ENCODE measurements at places on chromosomes 4 and X. TPM values are rescaled to one million over a fixed set of nuclear protein-coding genes. Genes with fewer than 3 reads are reported as not detected.

The PAGE4 gene
- polyA plus RNA-seq, result 5.4 TPM

The DCAF8L2 gene
- polyA plus RNA-seq, result not detected

- H3K36me3 ChIP-seq, result no peaks in the 10 kb centered on the region
- peak within 1 kb of the TSS; percentile 15 for H3K4me3 ChIP-seq
- DNase-seq, result no peak
- H3K27ac ChIP-seq, result no peak within 1 kb of the TSS
- H3K27me3 ChIP-seq, result peaks cover 8% of the 10 kb centered on the region
Measured at GRCh38 chrX:48683411-48683982, at the start of gene WAS. TSS of gene WAS (plus strand) at chrX:48683799. CDS start at chrX:48683854, 55 bp downstream.

DNA sequence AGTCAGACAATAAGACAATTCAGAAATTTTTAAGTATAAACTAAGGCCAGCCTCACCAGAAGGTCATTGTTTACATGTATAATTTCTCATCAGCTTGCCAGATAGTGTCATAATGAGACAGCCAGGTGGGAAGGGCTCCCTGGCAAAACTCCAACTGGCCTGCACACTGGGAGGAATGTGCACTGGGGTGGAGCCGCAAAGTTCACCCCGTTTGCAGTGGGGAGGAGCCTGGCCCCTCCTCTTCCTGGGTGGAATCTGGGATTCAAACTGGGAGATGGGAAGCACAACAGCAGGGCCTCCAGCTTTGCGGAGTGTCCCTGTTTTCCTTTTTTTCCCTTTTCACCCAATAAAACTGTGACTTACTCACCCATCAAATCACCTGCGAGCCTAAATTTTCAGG lies 329.9 kb downstream of the SMARCA1 start:
- DNase-seq, result no peak
- no peaks in the 10 kb centered on the region for H3K36me3 ChIP-seq
- H3K27ac ChIP-seq, result no peak overlapping the region

DNA sequence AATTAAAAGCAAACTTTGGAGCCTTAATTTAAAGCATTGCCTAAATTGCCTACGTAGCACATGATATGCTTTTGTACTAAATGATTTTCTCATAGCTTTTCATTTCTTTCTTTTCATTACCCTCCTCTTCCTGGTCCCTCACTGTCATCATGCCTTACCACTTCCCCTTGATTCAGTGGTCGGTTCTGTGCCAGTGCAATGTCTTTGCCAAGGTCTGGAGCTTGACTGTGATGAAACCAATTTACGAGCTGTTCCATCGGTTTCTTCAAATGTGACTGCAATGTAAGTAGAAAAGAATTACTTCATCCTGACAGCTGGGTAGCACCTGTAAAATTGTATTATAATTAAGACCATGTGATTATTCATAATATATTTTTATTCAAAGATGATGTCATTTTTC lies 72.5 kb downstream of the C4orf46 start:
- H3K27ac ChIP-seq, result no peak overlapping the region
- DNase-seq, result no peak
- H3K36me3 ChIP-seq, result no peaks in the 10 kb centered on the region

Data from adrenal gland (tissue), 19 donors.